ENCODE measurements at places on chromosomes 13 and 19. TPM values are rescaled to one million over a fixed set of nuclear protein-coding genes. Genes with fewer than 3 reads are reported as not detected.

Gene NTF4
- 1.7 TPM for total RNA-seq

Gene ZNF555
- 4.5 TPM for total RNA-seq

Gene SLC10A2
- total RNA-seq: not detected

Gene COL4A1
- total RNA-seq: 0.57 TPM

Gene FXYD3
- 17.4 TPM for total RNA-seq

Gene CLEC17A
- not detected for total RNA-seq

Gene OLFM4
- 0.12 TPM for total RNA-seq

Gene FGF9
- total RNA-seq: 1.5 TPM

Gene FBXO17
- 18.5 TPM for total RNA-seq

Gene CEACAM21
- 0.25 TPM for total RNA-seq

Gene BEST2
- total RNA-seq: 0.10 TPM

Gene SWSAP1
- total RNA-seq: 2.5 TPM

Gene CRYL1
- 26.5 TPM for total RNA-seq
